Upper lobe of right lung (tissue), 1 donor: ENCODE measurements at places on chromosomes 11 and 22. TPM values are rescaled to one million over a fixed set of nuclear protein-coding genes. Genes with fewer than 3 reads are reported as not detected.

DNA sequence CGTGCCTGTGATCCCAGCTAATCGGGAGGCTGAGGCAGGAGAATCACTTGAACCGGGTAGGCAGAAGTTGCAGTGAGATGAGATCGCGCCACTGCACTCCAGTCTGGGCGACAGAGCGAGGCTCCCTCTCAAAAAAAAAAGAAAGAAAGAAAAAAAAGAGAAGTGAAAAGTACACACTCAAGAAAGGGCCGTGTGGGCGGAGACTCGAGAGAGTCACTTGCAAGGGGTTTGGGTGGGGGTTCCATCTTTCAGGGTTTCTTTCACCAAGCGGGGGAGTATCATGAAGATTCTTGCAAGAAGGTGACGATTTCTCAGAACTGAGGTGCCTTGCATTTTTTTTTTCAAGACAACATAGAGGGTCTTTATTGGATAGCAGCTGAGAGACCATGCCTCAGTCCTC, 4.0 kb upstream of the IFITM5 start:
- no peak for DNase-seq
- no peak overlapping the region for H3K27ac ChIP-seq

DNA sequence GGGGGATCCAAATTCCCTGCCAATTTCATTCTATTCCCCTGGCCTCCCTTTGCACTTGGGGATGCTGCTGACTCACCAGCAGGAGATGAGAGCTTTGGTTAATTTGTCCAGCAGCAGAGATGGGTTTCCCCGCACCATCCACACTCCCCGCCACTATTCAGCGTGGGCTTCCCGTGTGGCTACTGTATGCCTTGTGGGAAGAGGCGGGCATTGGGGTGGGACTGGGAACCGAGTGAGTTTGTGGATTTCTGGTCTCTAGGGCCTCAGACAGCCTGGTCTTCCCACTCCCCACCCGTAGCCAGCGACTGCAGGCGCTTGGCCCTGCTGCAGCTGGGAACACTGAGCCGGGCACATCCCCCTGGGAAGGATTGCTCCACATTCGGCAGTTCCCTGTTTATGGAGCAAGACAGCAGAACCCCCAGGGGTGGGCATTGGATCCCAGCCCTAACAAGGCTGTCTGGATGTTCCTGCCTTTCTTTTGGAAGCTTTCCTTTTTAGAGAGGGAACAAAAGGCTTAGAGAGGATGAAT, 23.4 kb downstream of the KIAA1671 start:
- H3K4me1 ChIP-seq = peaks cover 14% of the 10 kb centered on the region
- H3K27me3 ChIP-seq = no peaks in the 10 kb centered on the region
- H3K27ac ChIP-seq = peak overlapping the region; percentile 42
- DNase-seq = no peak

DNA sequence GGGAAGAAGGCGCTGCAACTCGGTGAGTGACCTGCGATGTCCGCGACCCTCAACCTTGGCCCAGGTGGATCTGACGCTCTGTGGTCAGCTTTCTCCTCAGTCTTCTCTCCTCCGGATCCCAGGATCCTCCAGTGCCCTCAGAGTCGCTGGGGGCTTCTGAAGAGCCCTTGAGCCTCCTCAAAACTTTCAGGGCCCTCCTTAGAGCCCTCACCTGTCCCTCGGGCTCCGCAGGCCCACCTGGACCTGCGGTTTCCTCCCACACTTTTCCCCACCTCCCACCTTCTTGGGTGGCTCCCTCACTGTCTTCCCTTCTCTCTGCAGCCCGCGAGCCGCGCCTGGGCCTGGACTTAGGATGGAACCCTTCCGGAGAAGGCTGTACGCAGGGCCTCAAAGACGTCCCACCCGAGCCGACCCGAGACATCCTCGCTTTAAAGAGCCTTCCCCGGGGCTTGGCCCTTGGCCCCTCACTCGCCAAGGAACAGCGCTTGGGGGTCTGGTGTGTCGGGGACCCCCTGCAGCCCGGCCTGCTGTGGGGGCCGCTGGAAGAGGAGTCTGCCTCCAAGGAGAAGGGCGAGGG, 335 bp downstream of the ZNF408 start:
- DNase-seq = no peak
- H3K27ac ChIP-seq = peak overlapping the region; percentile 98
- peak overlapping the region; percentile 100 for H3K4me3 ChIP-seq
- peaks cover 39% of the 10 kb centered on the region for H3K36me3 ChIP-seq

Gene LRRC55
- not detected for total RNA-seq

Gene OR4X1
- not detected for total RNA-seq
